IMR-90 (cell line): ENCODE measurements at places on chromosomes 5 and 9. TPM values are rescaled to one million over a fixed set of nuclear protein-coding genes. Genes with fewer than 3 reads are reported as not detected.

Gene TSSK1B
- under 0.01 and 0.18 TPM in 2 replicates for total RNA-seq

Gene COX7C
- total RNA-seq, result 91.4 and 210 TPM in 2 replicates

Gene RASA1
- total RNA-seq, result 45.7 and 55.8 TPM in 2 replicates

Gene ADAMTS12
- total RNA-seq, result 49.2 and 51.3 TPM in 2 replicates

Gene TRIM36
- under 0.01 and 0.18 TPM in 2 replicates for total RNA-seq

Gene SMIM33
- not detected in 2 replicates for total RNA-seq

Gene SPZ1
- not detected in 2 replicates for total RNA-seq
